ENCODE measurements at places on chromosomes 1 and 21.

DNA sequence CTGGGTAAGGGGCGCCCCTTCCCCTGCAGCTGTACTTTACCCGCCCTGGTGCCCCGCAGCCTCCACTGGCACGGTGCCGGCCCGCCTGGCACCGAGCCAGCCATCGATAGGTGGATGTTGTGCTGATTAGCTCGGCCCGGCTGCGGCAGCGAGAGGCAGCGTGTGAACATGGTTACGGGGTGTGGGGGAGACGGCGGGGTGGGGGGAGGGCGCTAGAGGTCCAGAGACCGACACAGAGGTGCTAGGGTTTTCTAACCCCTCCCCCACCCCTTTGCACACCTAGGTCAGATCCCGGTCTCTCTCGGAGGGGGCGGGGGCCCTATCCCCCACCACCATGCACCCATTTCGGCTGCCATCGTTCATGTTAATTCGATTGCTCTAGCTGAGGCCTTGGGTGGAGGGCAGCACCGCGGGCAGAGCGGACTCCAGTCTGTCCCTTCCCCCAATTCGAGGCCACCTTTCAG lies 6.7 kb downstream of the EFNA4 start:
- DNase-seq, result no peak

DNA sequence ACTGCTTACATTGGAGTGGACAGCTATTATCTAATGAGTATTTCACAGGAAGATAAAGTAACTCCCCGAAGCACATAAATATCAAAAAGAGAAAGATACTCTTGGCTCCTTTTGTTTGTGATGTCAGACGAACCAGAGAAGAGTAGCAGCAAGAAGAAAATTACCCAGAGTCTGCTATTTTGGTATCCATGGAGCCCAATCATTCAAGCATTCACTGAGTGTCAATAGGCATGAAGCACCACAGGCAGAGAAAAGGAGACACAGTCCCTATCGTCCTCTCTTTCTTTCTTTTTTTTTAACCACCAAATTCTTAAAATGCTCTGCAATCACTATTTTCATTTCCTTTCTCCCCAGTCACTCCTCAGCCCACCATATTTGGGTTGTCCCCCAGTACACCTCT lies 22.2 kb downstream of the THEMIS2 start:
- DNase-seq, result no peak

DNA sequence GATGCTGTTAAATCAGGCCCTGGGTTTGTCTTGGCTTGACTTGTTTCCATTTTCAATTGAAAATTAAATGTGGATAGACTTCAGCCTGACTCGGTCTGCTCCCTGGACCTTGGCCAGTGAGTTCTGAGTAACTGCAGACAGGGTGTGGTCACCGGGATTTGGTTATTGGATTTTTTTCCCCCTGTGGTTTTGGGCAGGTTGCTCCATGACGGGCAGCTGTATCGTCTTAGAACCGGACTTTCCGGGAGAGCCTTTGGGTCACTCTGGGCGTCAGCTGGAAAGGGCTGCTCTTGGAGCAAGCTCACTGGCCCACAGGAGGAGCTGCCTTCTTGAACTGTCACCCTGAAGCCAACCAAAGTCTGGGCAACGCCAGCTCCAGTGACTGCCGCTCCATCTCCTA lies 75.0 kb downstream of the CLIC6 start:
- no peak for DNase-seq

DNA sequence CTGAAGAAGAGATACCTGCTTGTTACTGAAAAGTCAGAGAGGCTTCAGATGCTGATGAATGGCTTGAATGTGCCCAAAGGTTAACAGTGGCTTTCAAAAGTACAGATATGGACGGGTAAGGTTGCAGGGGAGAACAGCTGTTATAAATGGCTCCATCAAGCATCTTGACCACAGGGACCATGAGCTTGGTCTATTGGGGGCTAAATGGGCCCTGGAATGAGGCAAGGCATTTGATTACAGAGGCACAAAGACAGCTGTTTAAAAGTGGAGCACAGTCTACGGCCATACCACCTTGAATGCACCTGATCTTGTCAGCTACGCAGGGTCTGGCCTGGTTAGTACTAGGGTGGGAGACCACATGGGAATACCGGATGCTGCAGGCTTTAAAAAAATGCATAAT lies 48.3 kb downstream of the C1orf198 start:
- no peak for DNase-seq

DNA sequence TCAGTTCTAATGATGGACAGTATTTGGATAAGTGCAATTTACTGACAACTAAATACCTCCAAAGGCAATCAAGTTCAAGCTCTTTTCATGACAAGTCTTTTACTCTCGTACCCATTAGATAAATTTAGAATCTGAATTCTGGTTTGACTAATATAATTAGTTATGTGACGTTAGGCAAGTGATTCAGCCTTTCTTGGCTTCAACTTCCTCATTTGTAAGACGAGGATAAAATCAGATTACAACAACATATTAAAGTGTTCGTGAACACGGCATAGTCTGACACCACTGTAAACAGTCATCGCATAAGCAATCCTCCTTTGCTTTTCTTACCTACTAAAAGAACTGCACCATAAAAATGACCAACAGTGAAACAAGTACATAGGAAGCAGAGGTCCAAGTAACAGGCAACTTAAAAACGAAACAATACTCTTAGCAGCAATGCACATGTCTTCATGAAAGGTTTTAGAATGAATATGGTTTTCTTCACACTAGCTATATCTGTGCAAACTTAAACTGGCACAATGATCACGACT lies 25.7 kb downstream of the COA6 start:
- DNase-seq, result no peak

DNA sequence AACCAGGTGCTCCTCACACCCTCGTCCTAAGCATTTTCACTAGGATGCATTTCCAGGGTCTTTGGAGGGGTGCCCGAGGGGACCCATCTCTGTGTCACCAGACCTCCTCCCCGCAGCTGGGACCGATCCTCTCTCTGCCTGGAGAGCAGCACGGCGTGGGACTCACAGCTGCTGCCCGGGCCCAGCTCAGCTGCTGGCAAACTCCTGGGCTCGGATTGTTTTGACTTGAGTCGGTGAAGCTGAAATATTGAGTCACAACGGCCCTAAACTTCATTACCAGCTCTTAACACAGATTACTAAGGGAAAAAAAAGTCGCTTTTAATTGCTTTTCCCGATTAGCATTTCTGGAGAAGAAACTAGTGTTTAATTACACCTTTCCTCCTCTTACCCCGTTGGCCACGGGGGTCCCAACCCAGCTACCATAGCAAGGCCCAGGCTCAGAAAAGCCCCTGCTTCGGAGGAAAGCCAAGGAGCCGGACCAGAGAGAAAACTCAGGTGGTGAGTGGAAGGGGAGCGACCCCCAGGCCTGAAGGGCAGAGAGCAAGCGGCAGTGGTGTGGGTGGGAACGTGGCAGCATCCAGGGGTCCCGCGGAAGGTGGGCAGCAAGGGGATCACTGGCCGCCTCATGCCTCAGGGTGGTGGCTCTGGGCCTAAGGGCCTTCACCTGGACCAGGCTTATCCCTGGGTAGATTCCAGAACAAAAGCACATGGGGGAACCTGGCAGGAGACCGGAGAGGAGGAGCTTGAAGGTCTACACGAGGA lies 41.7 kb downstream of the CASZ1 start:
- DNase-seq, result no peak

GRCh38 chr1:231778009-231778719 lies 151.6 kb downstream of the DISC1 start:
- no peak for DNase-seq

DNA sequence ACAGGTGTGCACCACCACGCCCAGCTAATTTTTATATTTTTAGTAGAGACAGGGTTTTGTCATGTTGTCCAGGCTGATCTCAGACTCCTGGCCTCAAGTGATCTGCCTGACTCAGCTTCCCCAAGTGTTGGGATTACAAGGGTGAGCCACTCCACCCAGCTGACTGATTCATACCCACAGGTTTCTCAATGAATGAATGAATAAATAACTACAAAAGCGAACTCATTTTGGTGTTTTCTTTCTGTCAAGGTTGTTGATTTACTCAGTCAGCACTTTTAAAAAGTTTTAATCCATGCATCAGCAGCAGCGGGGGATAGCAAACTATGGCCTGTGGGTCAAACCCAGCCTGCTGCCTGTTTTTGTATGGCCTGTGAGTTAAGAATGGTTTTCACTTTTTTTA lies 217.5 kb downstream of the FAF1 start:
- DNase-seq, result no peak

DNA sequence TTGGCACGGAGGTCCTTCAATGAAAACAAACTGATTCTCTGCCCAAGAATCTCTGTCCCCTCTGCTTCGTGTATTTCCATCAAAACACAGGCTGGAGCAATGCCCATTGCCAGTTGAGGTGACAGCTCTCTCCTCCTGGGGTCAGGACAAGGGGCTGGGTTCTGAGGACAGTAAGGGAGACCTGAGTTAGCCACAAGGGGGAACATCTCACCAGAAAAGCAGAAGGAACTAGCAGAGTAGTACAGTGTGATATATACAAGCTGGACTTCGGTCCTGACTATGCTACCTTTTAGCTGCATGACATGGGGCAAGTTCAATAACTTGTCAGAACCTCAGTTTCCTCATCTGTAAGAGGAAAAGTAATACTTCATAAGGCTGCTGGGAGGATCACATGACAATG lies 50.3 kb downstream of the SYT2 start:
- no peak for DNase-seq

DNA sequence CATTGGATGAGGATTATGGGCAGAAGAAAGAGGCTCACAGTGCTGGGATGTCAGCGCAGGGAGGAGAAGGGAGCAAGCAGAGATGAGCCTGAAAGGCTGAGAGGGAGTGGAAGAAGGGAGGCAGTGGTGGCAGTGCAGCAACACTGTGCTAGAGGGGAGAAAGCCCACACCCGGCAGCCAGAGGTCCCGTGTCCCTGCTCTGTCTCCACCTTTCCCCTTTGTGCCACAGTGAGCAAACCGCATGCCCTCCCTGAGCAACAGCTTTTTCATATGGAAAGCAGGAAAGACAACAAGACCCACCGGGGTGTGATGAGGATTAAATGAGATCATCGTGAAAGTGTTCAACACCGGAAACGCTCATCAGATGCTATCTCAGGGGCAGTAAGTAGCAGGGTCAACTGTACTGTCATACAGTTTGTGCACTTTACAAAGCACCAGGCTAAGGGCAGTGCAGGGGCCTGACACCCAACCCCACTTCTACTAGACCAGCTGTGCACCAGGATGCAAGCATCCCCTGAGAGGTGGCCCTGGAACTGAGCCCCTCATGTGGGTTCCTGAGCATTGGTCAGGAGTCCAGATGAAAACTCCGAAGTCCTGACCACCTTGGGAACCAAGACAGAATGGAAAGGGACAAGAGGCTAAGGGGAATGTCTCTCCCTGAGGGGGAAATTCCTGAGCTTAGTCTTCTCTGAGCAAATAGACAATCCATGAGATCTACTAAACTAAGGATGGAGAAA lies 9.1 kb downstream of the NHLH1 start:
- no peak for DNase-seq

GRCh38 chr1:209886219-209886536 lies 51.8 kb upstream of the SYT14 start:
- DNase-seq, result no peak

DNA sequence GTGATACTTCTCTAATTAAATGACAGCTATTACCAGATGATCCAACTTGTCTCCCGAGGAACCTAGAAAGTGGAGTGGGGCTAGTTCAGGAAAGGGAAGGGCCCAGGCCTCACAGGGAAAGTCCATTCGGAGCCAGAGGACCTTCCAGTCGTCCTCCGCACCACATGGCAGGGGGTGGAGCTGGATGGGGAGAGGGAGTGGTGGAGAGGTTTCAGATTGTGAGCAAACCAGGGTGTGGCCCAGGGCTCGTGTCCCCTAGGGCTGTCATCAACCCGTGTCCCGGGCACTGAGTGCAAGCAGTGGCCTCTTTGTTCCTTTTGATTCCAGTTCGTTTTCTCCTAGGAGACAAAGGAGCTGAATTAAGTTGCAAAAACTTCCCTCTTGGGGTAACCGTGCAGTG lies 114.9 kb downstream of the HUNK start:
- no peak for DNase-seq

GRCh38 chr21:26140926-26141325 lies 29.6 kb downstream of the APP start:
- DNase-seq, result no peak

DNA sequence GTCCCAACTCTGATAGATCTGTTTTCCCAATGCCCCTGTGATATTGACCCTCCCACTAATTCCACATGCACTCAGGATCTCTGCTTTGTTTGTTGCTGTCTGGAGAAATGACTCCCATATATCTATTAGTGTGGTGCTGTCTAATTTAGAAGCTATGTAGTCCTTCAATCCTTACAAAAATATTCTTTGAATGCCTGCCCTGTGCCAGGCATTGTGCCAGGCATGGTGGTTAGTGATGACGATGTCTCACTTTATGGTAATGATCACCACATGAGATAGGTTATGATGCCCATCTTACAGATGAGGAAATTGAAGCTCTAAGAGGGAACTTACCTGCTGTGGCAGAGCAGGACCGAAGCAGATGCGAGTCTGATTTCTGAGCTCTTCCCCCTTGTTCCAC lies 12.9 kb downstream of the MYOG start:
- DNase-seq, result no peak

DNA sequence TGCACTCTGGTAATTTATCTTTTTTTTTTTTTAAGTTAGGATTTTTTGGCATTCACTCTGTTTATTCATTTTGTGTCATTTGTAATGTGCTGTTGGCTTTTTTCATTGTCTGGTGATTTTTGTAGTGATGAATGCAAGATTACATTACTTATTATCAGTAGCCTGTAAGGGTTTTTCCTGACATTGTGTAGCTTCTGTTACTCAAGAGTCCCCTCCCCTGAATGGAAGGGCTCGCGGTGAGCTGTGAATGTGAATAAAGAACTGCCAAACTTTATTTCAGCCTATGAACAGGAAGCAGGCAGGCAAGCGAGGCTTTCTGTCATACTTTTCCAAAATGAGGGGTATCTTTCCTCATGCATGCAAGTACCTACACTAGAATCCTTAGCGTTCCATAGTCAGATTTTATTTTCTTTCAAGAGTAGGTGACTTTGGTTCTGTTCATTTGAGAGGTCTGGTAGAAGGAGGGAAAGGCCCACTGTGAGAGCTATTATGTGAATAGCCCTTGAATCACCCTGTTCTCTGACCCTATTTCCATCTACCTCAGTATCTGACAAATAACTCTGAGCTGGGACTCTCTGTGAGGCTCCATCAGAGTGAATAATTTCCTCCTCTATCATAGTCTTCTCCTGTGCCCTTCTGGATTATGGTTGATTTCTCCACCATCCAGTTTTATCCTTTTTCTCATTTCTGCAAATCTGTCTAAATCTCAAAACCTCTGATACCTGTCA lies 114.0 kb downstream of the CD247 start:
- no peak for DNase-seq

DNA sequence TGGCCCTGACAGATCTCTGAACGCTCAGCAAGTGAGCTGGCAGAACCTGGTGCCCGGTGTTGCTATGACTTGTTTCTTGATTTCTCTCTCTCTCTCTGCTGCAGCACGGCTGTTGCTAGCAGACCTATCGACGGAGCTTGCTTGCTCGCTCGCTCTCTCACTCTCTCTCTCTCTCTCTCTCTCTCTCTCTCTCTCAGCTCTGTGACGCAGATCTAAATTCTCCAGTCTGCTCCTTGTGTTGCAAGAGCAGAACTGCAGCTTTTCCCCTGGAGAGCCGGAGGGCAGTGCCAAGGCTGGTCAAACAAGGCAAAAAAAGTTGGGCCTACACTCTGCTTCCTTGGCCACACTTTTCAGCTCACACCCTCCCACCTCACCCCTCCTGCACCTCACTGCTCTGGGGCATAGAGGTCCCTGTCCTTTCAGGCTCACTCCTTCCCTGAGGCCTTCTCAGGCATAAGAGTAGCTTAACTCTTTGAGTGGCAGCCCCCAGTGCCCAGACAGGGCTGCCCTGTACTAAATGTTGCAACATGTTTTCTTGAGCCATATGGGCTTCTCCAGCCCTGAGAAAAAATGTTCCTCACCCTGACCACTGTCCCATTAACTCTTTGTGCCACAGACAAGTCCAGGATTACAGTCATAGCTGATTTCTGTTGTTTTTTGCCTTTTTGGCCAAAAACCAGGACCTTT lies 72.2 kb downstream of the CD46 start:
- peak; percentile 28 for DNase-seq

All from activated naive CD4-positive, alpha-beta T cell (primary cell).